Activated CD8-positive, alpha-beta T cell treated with anti-CD3 and anti-CD28 coated beads for 36 hours (primary cell): ENCODE measurements at places on chromosomes 1 and 21. TPM values are rescaled to one million over a fixed set of nuclear protein-coding genes. Genes with fewer than 3 reads are reported as not detected.

Gene TRAPPC3
- 47.9 TPM for total RNA-seq

Gene UBASH3A
- 52.9 TPM for total RNA-seq

Gene PLPPR5
- total RNA-seq, result 0.07 TPM

Gene WDR64
- not detected for total RNA-seq

Gene CR1L
- total RNA-seq, result not detected

Gene KCNJ9
- not detected for total RNA-seq

Gene MRPL24
- total RNA-seq, result 84.2 TPM

Gene HES4
- total RNA-seq, result 5.7 TPM

Gene TNFRSF1B
- 191 TPM for total RNA-seq

Gene PEAR1
- 0.07 TPM for total RNA-seq

Gene CFHR1
- not detected for total RNA-seq

Gene CASQ1
- not detected for total RNA-seq

Gene AHDC1
- 27.6 TPM for total RNA-seq

Gene NHLH1
- 0.22 TPM for total RNA-seq

Gene CRYAA
- not detected for total RNA-seq

Gene FABP3
- total RNA-seq, result 0.65 TPM

Gene AMY1B
- not detected for total RNA-seq

Gene CLCN6
- 12.2 TPM for total RNA-seq

Gene PRRX1
- total RNA-seq, result not detected

Gene TRAF3IP3
- total RNA-seq, result 194 TPM
